Activated CD4-positive, alpha-beta T cell treated with anti-CD3 and anti-CD28 coated beads, Interleukin-2, Interleukin-4, amounts not matched to agents 100 ng/mL and 50 ng/mL, durations not matched to agents 16 hours and 8 hours (primary cell): ENCODE measurements at places on chromosomes 5 and 9.

DNA sequence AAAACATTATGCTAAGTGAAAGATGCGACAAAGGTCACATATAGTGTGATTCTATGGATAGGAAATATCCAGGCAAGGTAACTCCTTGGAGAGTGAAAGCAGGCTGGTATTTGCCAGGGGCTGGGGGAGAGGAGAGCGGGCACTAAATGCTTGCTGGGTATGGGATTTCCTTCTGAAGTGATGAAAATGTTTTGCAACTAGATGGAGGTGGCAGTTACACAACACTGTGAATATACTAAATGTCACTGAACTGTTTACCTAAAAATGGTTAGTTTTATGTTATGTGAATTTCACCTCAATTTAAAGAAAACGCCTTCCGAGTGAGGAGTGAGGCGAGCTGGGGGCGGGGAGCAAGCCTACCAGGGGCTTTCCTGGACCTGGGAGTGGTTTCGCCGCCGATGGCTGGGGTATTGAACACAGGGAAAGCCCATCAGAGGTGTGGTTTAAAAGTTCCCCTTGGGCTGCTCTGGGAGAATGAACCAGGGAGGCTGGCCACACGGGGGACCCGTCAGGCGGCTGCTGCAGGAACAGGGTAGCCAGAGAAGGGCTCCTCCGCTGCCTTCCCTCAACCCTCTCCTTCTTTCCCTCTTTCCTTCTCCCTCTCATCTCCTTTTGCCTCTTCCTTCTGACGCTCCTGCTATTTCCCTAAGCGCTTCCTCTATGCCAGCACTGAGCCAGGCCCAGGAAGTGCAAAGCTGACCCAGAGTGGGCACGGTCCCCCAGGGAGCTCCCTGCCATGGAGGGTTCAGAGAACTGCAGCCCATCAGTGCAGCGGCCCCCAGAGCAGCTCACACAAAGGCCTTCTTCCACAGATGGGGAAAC, 4.9 kb downstream of the AKNA start:
- DNase-seq = peak; percentile 79

- no peak for DNase-seq
Measured at GRCh38 chr5:91910655-91911054, 527.5 kb upstream of the ARRDC3 start.

- DNase-seq = no peak
Measured at GRCh38 chr5:56172241-56172640, 60.9 kb downstream of the ANKRD55 start.

DNA sequence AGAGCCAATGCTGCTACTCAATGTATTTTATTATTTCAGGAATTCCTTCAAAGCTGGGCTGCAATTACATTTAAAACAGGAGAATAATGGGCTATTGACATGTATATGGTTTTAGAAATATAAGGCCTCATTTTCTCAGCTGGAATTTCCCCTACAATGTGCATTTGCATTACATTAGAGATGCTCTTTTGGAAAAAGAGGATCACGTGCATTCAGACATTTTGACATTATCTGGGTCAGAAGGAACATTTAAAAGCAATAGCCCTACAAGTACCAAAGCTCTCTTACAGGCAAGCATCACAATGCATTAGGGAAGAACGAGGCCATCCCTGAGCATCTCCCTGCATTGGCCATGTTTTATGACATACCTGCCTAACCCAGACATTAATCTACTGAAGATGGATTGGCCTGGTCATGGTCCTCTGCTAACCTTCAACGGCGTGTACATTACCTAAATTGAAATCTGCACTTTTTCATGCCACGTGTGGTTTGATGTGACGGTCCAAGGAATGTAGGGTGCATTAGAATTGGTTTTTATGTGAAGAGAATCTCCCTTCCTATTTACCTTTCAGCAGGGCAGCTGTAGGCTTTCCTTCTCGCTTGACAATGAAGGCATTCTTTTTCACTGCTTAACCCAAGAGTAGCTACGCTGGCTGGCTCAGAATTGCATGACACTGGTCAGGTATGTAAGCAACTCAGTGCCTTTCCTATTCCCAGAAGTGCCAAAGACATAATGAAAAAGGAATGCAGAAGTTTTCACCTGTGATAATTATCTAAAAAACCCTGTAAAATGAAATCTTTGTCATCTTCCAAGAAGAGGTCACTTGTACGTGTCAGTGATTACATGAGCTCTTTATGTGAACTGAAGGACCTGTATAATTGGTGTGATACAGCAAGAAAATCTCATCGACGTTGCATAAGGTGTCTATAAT, 212.3 kb upstream of the MPDZ start:
- no peak for DNase-seq

- peak; percentile 4 for DNase-seq
Measured at GRCh38 chr9:100602342-100602801, 24.5 kb downstream of the CAVIN4 start.

- DNase-seq = peak; percentile 78
Measured at GRCh38 chr5:65742565-65743231, 20.7 kb downstream of the NLN start.

DNA sequence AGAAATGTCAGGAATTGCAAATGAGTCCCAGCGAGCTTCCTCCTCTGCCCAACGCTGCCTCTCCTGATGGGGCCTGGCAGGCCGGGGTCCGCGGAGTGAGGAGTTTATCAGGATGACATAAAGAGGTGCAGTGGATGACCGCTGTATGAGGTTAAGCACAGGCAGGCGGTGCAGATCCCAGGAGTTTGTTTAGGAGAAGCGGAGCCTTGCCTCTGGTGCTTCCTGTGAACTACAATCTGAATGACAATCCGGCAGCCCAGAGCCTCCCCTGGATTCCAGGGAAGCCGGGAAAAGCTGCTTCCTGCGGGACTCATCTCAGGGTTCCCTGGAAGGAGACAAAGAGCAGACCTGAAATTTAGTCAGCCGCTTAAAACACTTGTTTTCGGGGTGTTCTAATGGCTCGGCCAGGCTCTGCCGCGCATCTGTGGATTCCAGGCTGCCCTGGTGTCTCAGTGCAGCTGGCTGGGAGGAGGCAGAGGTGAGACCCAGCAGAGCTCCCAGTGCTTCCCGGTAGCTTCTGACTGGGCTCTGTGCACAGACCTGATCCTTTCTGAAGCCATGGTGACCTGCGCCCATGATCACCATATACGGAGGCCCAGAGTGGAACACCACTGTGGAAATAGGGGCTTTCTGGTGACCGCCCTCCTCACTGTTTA, 69.8 kb upstream of the IRX4 start:
- DNase-seq = no peak

DNA sequence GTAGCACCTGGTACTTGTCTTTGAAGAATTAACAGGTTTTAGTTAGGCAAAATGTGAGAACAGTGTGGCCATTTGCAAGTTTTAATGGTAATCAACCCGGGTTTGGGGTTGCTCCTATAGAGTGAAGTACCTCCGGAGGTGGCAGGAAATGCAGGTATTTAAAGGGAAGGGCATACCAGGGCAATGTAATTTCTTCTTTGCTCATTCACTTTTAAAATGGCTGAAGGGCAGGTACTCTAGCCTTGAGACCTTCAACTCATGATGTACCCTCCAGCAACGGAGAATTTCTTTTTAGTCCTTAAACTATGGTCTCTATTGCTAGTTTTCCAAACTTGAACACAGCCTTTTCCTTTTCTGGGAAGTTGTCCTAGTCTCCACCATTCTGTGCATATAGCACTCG, 1.3 kb upstream of the HSPA4 start:
- no peak for DNase-seq

DNA sequence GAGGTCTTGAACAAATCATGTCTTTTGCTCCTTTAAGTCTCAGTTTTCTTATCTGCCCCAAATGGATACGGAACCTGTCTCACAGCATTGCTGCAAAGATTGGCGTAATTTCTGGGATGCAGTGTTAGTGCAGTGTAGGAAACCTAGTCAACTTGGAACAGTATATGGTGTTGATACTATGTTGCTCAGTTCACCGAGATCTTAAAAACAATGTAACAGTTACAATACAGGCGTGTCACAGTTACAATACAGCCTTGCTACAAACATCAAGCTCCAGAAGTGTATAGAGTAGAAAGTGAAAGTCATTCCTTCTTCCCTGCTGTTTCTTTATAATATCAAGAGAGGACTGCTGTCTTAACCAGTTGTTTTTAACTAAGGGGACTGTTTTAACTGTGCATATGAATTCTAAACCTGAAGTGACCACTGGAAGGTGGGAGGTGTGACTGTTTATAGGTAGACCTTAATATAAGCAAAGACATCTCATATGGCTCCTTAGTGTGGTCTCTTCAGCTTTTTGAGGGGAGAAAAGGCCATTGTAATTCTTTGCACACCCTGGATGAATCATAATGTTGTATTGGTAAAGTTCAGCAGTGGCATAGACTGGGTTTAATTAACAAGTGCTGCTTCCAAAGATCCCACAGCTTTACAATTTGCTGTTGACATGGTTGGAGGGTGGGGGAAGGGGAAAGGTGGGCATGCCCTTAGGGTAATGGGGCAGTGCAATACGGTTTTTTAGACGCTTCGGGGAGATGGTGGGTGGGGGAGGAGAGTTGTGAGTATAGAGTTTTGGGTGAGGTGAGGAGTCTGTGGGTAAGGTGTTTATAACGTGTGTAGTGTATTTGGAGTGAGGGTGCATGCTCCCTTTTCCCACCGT, 12.9 kb downstream of the PRRC2B start:
- DNase-seq = no peak

- DNase-seq = peak; percentile 18
Measured at GRCh38 chr5:50667023-50667652, 701 bp downstream of the PARP8 start.

- DNase-seq = no peak
Measured at GRCh38 chr9:34206561-34206960, 27.7 kb downstream of the UBAP1 start.

GRCh38 chr5:154984946-154985516, 28.5 kb upstream of the KIF4B start:
- no peak for DNase-seq

DNA sequence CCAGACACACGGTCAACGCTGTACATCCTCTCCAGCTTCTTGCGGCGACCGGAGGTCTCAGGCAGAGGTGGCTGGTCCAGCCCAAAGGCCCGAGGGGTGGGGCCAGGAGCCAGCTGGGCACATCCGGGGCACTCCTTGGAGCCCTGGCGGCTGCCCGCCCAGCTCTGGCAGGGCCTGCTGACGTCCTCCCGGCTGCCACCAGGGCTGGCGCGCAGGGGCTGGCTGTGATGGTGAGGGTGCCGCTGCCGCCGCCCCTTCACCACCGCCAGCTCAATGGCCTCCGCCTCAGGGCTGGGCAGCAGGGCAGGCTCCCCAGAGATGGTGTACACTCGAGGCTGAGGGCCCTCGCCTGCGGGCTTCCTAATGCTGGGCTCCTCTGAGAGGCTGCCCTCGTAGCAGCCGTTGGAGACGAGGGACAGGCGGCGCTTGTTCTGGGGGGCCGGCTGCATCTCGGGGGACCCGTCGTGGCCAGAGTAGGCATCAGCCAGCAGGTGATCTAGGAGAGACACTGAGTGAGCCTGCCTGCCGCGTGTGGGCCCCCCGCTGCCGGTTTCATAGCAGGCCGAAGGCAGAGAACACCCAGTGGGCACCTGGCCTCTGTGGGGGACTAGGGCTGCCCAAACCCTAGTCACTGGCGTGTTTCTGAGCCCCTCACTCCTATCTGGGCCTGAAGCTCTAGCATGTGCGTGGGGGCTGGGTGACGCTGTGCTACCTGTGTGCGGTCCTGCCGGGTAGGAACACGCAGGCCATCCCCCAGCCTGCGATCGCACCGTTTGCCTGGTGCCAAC, 1.5 kb downstream of the NSMF start:
- DNase-seq = no peak

GRCh38 chr9:20646656-20647055, 24.4 kb upstream of the MLLT3 start:
- no peak for DNase-seq

DNA sequence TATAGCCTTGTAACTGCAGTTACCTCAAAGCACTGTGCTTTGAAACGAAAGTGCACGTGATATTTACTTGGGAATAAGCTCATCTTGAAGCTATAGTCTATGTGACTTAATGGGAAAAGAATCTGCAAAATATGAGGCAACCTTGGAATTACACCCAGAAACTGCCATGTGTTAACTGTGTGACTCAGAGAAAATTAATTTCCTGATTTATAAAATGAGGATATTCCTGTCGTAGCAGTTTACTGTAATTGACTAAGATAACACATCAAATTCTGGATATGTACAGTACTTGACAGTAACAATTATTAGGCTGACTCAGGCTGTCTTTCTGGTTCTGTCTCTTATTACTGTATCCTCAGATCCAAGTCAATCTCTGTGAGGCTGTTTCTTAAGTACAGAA, 1079.9 kb upstream of the ACO1 start:
- no peak for DNase-seq

DNA sequence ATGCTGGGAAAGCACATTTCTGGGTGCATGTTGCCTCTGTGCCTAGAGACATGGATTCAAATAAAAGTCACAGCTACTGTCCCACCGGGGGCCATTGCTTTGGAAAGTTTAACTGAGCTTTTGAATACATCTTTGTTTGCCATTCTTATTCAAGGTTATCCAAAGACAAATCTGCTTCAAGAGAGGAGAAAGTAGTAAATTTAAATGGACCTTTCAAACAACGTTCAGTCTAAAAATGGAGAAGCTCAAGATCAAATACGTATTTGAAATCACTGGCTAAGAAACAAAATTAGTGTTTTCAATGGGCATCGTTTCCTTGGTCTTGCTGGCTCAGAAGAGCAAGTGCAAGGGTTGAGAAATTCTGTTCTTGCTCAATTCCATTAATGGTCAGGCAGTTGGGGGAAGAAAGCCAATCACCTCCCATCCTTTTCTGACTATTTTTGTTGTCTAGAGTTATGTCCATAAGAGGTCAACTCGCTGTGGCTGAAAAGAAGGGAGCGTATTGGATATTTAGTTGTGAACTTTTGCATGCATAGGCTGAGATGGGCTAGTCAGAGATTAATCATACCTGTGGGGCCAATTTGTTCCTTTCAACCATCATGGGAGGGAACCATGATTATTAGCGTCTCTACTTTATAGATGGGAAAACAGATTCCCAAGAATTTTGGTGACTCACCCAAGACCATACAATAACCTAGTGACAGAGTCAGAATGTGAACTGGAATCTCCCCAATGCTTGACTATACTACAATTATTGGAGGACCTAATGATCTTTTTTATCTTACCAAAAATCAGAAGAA, 276.2 kb upstream of the TNC start:
- DNase-seq = no peak

GRCh38 chr5:94240596-94240992, 377.8 kb downstream of the KIAA0825 start:
- no peak for DNase-seq

GRCh38 chr5:133508845-133509741, 103.2 kb downstream of the FSTL4 start:
- DNase-seq = peak; percentile 4

- DNase-seq = no peak
Measured at GRCh38 chr5:166936351-166936750, 1355.1 kb upstream of the WWC1 start.

DNA sequence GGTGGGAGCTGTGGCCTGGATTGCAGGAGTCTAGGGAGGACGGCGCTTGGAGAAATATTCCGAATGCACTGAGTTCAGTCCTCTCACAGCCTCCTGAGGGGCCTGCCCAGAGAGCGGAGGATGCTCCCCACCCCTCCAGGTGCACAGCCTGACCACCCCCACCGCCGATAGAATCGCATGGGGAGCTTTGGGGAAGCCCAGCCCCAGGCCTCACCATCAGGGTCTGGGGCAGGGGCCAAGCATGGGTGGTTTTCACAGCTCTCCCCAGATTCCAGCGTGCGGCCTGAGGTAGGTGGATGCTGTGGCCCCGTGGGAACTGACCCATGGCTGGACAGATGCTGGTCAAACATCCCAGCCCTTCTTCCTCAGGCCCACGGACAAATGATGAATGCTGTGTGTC, 79.9 kb upstream of the OLFM1 start:
- no peak for DNase-seq
